ENCODE measurements at places on chromosomes 13 and 19. TPM values are rescaled to one million over a fixed set of nuclear protein-coding genes. Genes with fewer than 3 reads are reported as not detected.

- no peaks in the 10 kb centered on the region for H3K4me1 ChIP-seq
- H3K4me3 ChIP-seq = no peak overlapping the region
- H3K27ac ChIP-seq = no peak overlapping the region
- H3K36me3 ChIP-seq = no peaks in the 10 kb centered on the region
Observed at GRCh38 chr13:59514316-59514715, 649.4 kb downstream of the DIAPH3 start.

DNA sequence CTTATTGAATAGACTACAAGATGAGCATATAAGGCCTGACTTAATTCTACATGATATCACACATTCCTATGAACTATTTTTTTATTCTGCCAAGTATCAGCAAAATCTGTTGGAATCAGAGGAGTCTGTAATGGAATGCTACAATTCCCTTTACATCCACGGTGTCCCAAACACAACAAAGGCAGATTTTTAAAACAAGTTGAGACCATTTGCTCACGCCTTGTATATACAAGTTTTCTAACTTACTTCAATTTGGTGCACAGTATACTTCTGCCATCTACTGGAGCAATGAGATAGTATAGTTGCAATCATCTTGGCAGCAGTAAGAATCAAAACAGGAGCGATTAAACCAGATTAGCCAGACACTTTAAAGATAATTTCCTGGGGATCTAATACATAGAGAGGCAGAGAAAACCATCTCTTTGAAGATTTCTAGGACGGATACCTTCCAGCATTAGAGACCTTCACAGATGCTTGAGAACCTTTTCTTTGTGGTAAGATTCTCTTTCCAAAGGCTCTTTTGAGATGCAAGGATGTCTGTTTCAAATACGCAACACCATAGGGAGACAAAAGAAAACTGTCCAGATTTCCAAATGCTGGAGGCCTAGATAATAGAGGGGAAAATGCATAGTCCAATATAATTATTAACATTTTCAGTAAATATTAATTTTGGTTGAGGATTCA, 302.0 kb upstream of the MIR17HG start:
- no peaks in the 10 kb centered on the region for H3K36me3 ChIP-seq
- H3K27me3 ChIP-seq = no peaks in the 10 kb centered on the region
- H3K4me1 ChIP-seq = no peaks in the 10 kb centered on the region
- H3K27ac ChIP-seq = no peak overlapping the region
- H3K4me3 ChIP-seq = no peak overlapping the region

DNA sequence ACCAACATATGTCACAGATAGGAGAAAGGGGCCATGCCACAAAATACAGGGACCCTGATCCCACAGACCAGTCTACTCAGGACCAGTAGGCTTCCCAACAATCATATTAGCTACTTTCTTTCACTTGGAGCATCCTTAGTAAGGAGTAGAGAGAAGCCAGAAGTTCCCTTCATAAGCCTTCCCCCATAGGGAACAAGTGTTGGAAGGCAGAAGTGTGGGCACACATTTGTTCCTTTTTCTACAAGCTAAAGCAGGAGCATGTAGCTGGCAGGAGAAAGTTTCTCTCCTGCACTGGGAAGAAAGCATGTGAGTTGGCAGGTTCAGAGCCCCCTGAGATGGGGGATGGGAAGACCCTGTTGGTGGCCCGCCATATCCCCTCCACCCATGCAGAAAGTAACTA, 165.4 kb downstream of the KCTD12 start:
- no peaks in the 10 kb centered on the region for H3K27me3 ChIP-seq
- H3K4me1 ChIP-seq = peaks cover 5% of the 10 kb centered on the region
- H3K36me3 ChIP-seq = no peaks in the 10 kb centered on the region
- H3K27ac ChIP-seq = no peak overlapping the region

The PEAK3 gene
- total RNA-seq = 1.5 TPM

The IGFL3 gene
- not detected for total RNA-seq

The TMEM38A gene
- total RNA-seq = 3.6 TPM

The ZNF345 gene
- 10.7 TPM for total RNA-seq

The KLC3 gene
- not detected for total RNA-seq

Data from aorta (tissue), 5 donors.